ENCODE measurements at places on chromosomes 3 and 15.
A peak's percentile ranks its signal among the peaks of the same experiment; 100 is the strongest.

DNA sequence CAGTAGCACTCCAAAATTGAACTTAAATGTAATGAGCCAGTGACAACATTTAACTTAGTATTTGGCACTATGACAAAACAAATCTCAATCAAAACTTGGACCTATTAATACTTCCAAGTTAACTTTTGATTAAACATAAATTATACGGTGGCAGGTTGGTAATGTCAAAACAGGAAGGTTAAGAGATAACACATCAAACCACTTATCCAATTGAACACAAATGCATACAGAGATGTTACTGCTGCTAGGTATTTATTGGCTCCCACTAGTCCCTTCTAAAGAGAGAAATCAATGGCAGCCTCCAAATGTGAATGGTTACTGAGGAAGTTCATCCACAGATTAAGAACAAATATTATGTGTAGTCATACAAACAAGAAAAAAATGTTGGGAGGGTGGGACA lies 1.8 kb downstream of the GSK3B start:
- DNase-seq: no peak

GRCh38 chr3:45987368-45988291 lies 8.0 kb downstream of the FYCO1 start:
- DNase-seq: peak; percentile 91

GRCh38 chr15:65212097-65212496 lies 824 bp upstream of the CILP start:
- peak; percentile 18 for DNase-seq

DNA sequence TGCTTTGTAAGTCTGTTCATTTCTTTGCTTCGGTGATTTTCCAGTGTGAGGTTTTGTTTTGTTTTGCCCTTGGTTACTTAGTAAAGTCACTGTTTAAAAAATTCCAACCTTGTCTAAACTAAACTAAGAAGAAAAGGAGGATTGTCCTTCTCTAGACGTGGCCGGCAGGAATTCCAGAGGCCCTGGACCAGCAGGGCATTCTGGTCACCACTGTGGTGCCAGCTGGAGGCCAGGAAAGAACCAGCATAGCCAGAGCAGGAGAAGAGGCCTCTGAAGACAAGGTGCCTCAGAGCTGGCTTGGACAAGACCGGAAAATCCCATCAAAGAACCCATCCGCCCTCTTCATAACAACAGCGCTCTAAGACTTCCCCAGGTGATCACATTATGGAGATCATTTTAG lies 8.2 kb downstream of the PLOD2 start:
- DNase-seq: no peak

GRCh38 chr3:117750674-117751269 lies 1041.2 kb downstream of the TUSC7 start:
- DNase-seq: no peak

GRCh38 chr3:2851835-2852234 lies 258.3 kb downstream of the IL5RA start:
- DNase-seq: no peak

DNA sequence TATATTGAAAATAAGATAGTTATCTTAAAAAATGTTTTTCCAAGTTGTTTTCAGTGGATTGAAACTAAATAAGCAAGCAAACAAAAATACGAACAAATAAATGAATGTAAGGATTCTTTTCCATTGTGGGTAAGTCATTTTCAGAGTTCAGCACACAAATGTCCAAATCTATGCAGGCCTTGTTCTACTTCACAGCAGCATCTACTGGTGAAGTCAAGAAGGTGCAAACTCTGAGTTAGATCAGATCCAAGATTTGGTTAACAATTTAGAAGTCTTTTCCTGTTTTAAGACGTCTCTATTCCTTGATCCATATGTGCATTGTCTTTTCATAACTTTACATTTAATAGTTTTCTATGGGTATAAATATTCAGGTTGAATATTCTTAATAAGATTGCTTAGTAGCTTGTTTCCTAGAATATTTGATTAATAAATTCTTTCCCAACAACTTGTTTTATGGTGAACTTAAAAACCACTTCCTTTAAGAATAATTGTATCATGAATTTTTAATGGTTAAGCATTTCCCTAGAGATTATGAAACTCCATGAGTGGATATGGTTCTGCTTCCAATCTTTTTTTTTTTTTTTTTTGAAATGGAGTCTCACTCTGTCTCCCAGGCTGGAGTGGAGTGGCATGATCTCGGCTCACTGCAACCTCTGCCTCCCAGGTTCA lies 10.5 kb downstream of the PTX3 start:
- DNase-seq: peak; percentile 78

DNA sequence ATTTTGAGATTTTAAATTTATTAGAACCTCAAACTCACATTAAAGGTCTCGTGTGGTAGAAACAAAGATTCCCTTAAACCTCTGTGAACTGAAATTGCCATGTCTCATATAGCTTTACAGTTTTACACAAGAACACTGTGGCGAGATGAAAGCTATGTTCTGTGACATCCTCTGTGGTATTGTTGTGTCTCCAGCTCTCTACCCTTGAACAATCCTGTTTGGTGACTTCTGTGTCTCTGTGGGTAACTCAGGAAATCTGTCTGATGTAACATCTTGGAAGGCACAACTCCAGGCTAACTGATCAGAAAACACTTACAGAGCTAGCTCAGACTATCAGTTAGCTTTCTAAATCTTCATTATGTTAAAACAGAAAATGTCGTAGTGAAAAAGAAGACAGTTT lies 318.8 kb upstream of the GBE1 start:
- DNase-seq: peak; percentile 38

DNA sequence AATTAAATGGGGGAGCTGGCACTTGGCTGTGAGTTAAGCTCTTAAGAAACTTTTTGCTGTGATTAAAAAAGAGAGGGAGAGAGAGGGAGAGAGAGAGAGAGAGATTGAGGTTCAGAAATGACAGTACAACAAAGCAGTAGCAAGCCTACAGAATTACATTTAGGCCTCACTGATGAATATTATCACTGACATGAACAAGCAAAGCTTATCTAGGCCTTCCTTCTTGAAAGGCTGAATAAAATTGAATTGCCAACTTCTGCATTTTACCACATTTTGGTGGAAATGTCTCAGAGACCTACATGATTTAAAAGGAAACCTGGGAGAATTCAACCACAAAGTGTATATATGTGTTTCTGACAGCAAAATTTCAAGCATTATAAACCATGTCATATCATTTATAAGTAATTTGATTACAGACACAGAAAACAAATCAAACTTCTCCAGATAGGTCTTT lies 530.8 kb downstream of the SOX2 start:
- DNase-seq: no peak

DNA sequence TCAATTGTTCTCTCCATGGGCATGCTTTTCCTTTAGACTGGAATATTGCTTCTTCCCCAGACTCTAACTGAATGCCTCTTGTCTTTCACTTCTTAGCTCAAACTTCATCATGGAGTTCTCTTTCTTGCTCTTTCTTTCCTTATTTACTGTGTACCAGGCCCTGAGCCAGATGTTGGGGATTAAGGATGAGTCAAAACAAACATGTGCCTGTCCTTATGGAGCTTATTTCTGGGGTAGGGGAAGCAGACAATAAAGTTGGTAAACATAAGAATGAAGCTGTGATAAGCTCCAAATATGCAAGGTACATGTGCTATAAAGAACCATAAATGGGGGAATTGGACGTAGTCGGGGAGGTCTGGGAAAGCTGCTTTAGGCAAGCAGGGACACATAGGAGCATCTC lies 145.8 kb downstream of the ALDH1A2 start:
- no peak for DNase-seq

- DNase-seq: peak; percentile 15
These were observed 709 bp downstream of the SCAMP5 start for GRCh38 chr15:74995779-74996765.

- DNase-seq: no peak
These were observed 112.5 kb upstream of the THBS1 start for GRCh38 chr15:39468331-39468730.

DNA sequence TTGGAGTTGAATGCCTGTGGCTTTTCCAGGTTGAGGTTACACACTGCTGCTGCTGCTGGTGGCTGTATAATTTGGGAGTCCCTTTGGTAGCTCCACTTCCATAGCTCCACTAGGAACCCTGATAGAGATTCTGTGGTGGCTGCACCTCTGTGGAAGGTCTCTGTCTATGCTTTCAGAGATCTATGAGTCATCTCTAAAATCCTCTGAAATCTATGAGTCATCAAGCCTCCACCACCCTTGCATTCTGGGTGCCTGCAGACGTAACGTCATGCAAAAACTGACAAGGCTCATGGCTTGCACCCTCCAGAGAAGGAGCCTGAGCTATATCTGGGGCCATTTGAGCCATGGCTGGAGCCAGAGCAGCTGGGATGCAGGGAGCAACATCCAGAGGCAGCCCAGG lies 1037.0 kb upstream of the CFAP20DC start:
- DNase-seq: peak; percentile 59

DNA sequence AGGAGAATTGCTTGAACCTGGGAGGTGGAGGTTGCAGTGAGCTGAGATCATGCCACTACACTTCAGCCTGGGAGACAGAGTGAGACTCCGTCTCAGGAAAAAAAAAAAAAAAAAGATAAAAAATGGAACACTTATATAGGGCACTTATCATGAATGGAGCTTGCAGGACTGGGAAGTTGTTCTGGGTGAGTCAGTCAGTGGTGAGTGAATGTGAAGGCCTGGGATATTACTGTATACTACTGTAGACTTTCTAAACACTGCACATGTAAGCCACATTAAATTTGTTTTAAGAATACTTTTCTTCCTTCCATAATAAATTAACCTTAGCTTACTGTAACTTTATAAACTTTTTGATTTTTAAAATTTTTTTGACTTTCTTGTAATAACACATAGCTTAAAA lies 59.8 kb downstream of the SFMBT1 start:
- peak; percentile 47 for DNase-seq

GRCh38 chr3:144109944-144110343 lies 138.3 kb downstream of the DIPK2A start:
- DNase-seq: peak; percentile 14

DNA sequence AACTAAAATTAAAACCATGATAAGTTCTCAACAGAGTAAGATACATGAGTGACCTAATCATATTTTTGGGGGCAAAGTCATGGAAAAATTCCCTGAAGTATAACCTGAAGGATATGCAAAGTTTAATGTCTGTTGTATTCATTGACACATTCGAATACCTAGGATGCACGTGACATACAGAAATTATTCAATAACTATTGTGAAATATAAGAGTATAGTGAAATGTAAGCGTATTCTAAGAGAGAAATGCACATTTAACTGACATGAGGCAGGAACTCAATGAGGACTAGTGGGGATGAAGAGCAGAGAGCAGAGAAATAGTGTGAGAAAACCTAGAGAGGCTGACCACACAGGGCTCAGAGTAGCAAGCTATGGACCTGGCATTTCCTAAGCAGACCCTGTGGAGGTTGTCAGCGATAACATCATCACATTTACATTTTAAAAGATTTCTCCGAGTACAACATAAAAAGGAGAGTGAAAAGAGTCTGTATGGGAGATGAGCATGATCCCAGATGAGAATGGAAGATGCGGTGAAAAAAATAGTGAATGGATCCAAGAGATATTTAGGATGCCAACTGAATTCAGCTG lies 588.8 kb downstream of the MAGI1 start:
- no peak for DNase-seq

DNA sequence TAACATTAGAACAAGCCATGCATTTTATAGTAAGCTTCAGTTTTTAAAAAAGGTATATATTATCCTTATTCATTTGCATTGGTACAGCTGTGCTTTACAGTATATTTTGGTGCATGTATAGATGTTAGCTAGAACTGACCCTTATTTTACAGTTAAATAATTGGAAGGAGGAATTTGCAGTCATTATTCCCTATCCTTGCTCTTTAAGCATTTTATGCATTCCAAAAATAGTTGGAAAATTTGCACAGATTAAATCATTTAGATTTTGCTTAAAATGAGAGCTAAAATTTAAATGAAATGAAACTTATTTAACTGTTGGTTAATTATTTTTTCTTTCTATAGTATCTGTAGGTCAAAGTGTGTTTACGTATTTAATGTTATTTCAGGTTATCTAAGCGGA lies 667.1 kb downstream of the NAALADL2 start:
- no peak for DNase-seq

DNA sequence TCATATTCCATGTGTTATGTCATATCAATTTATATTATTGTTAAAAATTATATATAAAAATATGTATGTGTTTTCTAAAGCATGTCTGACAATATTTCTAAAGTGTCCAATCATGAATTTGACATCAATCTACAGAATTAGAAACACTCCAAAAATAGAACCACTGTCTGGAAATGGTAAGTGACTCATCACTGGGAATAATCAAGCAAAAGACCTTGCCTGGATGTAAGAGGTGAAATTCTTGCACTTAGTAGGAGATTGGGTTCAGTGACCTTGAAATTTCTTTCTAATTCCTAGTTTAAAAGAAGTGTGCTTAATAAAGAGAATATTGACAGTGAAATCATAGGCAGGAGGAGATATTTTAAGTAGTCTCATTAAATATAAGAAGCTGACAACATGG lies 188.8 kb downstream of the ZNF385D start:
- DNase-seq: peak; percentile 34

DNA sequence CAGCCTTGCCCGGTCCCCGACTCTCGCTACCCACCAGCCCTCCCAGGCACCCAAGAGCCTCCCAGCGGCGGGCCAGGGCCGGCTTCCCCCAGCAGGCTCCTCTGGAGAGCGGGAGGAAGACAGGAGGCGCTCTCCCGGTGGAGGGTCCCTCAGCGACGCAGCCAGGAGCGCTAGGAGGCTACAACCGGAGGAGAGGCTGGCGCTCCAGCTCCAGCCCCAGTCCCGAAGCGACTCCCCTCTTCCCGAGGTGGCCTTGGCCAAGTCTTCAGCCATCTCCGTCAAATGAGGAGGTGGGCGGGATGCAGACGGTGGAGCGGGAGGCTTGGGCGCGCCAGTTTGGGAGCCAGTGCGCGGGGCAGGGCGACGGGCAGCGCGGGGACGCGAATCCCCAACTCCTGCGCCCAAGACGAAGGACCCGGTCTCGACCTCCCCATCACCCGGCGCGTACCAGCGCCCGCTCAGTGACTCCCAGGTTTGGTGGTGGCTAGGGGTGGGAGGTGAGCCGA lies 722 bp downstream of the CHRNA3 start:
- DNase-seq: peak; percentile 13

DNA sequence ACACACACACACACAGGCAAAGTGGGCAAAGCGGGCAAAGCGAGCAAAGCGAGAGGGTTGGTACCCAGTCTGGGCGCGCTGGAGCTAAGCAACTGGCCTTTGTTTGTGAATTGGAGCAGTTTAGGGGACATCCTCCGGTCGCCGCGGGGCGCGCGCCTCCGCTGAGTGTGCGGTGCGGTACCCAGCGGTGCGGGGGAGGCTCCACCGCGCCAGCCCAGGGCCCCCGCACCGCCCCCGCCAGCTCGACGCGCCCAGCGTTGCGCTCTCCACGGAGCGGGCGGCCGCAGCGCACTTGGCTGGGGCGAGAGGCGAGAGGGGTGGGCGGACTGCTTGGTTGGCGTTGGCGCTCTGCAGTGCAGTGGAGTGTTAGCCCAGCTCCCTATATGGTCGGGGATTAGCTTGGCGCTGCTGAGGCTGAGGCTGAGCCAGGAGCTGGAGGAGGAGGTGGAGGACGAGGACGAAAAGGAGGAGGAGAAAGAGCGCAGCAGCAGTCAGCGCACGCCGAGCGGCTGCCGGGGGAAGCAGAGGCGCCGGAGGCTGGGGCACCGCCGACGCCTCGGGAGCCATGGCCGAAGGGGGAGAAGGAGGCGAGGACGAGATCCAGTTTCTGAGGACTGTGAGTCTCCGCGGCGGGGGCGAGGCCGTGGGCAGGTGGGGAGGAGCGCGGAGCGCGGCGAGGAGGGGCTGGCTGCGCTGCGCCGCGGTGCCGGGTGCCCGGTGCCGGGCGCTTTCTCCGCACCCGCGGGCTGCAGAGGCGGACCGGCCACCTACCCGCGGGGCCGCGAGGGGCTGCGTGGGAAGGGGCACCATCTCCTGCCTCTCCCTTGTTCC lies at the start of gene RYR3:
Gene RYR3, plus strand, starts transcription at position 487 of the 831 bp plus-strand sequence. Its CDS starts 79 bp downstream, at position 566.
- DNase-seq: peak; percentile 22

GRCh38 chr15:52710708-52711389 lies 31.7 kb upstream of the ATOSA start:
- no peak for DNase-seq
